ENCODE measurements at places on chromosomes 7 and 10.

DNA sequence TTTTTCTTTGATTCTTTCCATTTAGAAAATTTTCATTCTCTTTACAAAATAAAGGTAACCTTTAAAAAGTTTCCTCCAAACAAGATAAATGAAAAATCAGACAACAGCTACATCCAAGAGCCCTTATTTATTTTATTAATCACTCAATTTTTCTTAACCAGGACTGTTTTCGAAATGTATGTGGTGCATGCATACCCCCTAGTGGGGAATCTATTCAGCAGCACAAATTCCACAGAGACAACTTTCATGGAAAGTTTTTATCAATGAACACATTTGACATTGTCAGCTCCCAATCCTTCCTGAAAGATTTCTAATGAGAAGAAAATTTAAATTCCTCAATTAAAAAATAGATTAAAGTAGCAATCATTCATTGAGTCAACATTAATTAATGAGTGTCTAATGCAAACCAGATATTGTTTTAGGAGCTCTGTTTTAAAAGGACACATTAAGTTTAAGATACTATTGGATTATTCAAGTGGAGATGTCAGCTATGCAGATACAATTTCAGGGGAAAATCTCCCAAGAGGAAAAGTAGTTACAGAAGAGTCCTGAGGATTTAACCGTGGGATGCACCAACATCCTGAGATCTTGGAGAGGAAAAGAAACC is 5.2 kb upstream of the HTR7 start:
- no peak for DNase-seq

DNA sequence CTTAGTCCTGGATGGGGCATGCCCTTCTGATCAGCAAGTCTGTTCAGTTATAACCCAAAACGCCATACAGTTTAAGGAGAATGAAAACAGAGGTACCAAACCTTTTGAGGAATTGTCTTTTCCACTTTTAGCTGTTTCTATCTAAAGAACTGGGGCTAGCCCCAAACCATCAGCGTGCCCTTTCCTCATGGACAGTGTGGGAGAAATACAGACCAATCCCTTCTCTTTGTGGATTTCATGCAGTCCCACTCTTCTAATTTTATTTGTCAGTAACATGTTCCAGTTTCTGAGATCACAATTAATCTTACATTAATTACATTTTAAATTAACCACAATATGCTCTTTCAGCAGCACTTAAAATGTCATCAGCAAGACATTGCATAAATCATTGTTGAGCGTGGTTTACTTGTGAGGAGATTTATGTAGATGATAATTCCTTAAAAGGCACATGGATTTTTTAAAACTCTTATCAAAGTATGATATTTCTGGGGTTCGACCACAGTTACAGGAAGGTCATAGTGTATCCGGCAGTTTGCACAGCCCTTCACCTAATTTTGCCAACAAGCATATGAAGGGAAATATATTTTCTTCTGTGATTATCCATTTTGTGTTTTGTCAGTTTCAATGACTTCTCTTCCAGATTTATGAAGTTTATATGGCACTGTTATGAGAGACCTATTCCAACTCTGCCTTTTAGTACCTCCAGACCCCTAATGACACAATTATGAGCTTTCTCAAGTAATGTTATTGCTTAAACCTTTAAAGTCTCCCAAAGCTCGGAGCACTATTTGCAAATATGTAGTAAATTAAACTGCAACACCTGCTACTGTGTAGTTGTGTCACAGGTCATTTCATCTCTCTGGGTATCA is 868.4 kb upstream of the C7orf33 start:
- no peak for DNase-seq

- no peak for DNase-seq
These were observed 487.2 kb upstream of the AKR1E2 start for GRCh38 chr10:4338768-4339167.

DNA sequence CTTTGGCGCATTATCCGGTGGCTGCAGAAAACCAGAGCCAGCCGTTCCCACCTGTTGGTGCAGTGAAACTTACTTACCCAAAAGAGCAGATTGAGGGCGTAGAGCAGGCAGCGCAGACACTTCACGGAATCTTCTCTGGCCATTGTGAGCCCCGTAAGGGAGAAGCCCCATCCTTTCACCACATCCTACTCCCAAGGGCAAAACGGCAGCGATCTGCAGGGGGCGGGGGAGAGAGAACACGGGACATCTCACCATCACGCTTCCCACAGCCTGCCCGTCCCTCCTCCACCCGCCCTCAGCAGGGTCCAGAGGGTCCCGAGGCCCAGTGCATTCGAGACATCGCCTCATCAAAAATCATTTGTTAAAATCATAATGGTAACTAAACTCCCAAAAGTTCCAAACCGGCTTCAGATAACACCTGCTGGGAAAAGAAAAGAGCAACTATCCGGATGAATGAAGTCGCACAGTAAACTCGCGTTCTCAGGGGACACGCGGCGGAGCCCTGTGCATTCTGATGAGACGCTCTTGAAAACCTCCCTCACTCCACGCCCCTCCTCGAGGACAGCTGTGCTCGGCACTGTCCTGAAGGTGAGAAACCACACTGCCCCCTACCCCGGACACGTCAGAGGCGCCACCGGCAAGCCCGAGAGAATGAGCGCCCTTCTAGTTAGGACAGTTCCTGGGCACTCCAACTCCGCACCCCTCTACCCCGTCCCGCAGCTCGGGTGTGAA is 1.2 kb downstream of the TSPAN12 start:
- DNase-seq = peak; percentile 67

DNA sequence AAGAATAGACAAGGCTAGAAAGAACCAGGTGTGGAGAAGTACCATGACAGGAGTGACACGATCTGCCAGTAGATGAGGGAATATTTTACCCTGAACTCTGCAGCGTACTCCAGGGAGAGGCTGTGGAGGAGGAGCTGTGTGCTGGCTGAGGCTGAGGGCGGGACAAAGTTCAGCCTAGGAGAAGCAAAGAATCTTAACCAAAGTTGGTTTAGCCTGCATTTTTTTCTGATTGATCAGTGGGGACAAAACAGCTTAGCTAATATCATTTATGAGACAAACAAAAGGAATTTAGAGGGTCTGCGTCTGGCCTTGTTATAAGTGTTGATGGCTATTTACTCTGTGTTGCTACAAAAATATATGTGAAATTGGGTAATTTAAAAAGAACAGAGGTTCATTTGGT is 5.2 kb upstream of the NPSR1 start:
- no peak for DNase-seq

DNA sequence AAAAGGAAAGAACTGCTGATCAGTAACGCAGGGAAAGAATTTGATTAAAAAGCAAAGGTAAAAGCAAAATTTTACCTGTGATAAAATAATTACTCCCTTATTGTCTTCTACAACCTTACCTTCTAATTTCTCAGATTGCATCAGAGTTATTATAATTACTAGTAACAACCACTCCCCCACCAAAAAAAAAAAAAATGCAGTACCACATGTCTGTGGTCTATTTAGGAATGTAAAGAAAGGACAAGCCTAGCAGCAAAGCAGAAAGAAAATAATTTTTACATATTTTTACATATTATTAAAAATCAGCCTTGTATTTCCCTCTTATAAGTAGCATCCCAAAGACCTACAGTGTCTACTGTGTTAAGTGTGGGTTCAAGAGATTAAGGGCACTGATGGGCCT is 430.4 kb downstream of the TFEC start:
- DNase-seq = no peak

GRCh38 chr7:82210416-82211184 is 233.0 kb downstream of the CACNA2D1 start:
- no peak for DNase-seq

DNA sequence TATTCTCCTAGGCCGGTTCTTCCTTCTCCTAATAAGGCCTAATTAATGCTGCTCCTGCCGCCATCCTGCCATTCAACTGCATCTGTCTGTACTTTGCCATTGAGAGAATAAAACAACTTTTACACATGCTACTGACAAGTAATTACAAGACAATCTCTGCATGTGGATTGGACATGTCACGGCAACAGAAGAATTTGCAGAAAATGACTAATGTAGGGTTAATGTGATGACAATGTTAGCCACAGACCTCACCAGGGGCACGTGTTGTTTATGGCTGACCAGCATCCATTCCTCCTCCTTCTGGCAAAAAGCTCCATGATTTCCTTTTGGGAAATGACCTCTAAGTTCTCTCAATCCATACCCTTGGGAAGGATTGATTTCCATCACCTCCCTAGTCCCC is 58.0 kb downstream of the NEBL start:
- DNase-seq = no peak
